GM23248 (cell line): ENCODE measurements at places on chromosomes 3 and 15. TPM values are rescaled to one million over a fixed set of nuclear protein-coding genes. Genes with fewer than 3 reads are reported as not detected.

SNTN gene
- not detected in 2 replicates for total RNA-seq

LTK gene
- not detected in 2 replicates for total RNA-seq

CA12 gene
- total RNA-seq, result 41.1 and 41.8 TPM in 2 replicates

CACNA2D3 gene
- under 0.01 and 0.43 TPM in 2 replicates for total RNA-seq

ACSBG1 gene
- total RNA-seq, result not detected in 2 replicates

TERB2 gene
- total RNA-seq, result not detected in 2 replicates

C15orf62 gene
- total RNA-seq, result not detected in 2 replicates

ZPLD1 gene
- total RNA-seq, result 0.22 TPM in 1 of 2 replicates, not detected in the other

PPP4R2 gene
- total RNA-seq, result 41.1 and 46.6 TPM in 2 replicates

LRCH3 gene
- total RNA-seq, result 20.9 and 28.7 TPM in 2 replicates

ACVR2B gene
- 0.76 TPM in 2 replicates for total RNA-seq

RASGRP1 gene
- total RNA-seq, result 1.5 and 3.0 TPM in 2 replicates

GUCA1C gene
- not detected in 2 replicates for total RNA-seq

DNA sequence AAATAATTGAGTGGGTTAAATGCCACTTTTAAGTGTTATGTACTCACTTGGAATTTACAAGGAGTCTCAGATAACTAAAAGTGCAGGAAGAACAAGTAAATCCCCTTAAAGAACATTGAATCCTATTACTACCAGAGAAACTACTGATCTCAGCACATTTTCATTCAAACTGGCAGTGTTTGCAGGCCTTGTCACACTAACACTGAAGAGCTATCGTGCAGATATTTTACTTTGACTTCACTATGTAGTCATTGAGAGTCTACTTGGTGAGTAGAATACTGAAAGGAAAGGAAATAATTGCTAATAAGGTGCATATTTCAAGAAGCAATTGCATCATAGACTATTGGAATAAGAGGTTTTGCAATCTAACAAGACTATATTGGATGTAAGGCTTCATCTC, 721.4 kb upstream of the CBLB start:
- peak; percentile 46 for DNase-seq

- no peak for DNase-seq
These were observed 344.0 kb upstream of the RARB start for GRCh38 chr3:25084016-25084415.

- DNase-seq, result no peak
These were observed 136.5 kb downstream of the TBC1D5 start for GRCh38 chr3:17605934-17606333.

DNA sequence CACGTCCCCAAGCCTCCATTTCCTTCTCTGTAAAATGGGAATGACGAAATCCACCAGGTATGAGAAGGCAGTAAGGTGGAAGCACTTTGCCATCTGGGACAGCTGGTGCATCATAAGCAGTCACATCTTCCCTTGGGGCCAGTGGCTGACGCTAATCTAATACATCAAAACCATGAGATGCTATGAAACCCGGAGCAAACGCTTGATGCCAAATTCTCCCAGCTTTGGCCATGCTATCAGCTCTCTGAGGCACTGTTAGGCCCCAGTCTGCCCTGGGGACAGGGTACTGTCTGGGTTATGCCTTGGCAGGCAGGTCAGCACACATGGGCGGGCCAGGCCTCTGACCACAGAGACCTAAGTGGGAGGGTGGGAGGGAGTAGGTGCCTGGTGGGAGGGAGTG, 66.1 kb downstream of the ADAMTS17 start:
- no peak for DNase-seq

- DNase-seq, result no peak
These were observed 78.5 kb upstream of the SNRPA1 start for GRCh38 chr15:101373577-101373976.

DNA sequence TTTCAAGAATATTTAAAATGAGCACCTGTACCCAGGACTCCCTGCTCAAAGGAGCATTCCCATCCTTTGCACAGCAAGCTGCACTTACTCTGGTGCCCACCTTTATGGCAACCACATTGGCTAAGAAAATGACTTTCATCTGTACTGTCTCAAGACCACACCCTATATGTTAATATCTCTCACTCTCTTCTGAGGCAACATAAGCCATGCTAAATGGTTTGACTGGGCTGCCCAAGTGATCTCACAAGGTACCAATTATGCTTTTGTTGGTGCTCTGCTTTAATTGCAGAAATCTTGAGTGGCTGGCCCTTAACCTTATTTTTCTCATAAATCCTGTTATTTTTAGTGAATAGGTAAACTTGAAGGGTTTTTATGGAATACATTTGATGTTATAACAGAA, 17.7 kb downstream of the RYK start:
- DNase-seq, result no peak

DNA sequence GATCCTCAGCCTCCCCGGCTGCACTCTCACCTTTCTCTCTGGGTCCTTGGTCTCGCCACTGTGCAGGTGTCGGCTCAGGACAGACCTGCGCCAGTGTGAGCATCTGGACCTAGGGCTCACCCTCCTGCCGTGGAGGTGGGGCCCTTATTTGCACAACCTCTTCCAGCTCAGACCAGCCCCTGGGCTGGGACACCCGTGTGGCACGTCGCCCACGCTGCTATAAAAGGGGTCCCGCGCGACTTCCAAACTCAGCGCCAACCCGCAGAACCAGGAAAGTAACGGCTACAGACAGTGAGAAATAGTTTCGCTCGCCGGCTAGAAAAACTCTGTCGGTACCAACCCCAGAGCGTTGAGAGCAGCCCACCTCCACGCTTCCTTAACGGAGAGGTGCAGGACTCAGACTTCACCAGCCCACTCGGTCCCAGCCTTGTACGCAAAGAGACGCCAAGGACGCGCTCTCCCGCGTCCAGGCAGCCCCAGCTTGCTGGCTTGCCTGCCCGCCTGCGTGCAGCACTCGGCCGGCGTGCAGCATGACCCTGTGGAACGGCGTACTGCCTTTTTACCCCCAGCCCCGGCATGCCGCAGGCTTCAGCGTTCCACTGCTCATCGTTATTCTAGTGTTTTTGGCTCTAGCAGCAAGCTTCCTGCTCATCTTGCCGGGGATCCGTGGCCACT, at the start of the genes DUOX2 and DUOXA2:
Gene DUOX2 (minus strand): TSS at position 97 of the 675 bp plus-strand sequence. CDS start 761 bp downstream, outside the sequence.
Gene DUOXA2 (plus strand): TSS at position 251 of the 675 bp plus-strand sequence. CDS start 280 bp downstream, at position 531.
- DNase-seq, result no peak

GRCh38 chr3:47161983-47162696, 1.8 kb downstream of the SETD2 start:
- peak; percentile 7 for DNase-seq

DNA sequence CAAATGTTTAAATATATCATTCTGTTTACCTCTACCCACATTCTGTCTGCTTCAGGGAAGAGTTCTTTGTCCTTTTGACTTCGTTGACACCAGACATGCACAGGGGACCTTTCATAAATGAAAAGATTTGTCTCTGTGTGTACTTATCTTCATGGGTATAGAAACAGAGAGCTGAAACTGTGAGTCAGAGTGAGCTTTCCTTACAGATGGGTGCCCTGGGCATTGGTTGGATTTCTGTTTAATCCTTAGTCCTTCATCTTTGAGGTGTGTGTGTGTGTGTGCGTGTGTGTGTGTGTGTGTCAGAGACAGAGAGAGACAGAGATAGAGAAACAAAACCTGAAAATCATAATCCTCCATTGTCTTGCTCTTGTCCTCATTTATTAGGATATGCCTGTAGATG, 517.4 kb downstream of the TUSC7 start:
- no peak for DNase-seq

GRCh38 chr3:57160765-57161538, 4.2 kb downstream of the IL17RD start:
- no peak for DNase-seq

GRCh38 chr3:10977892-10978510, 14.5 kb upstream of the SLC6A1 start:
- no peak for DNase-seq

DNA sequence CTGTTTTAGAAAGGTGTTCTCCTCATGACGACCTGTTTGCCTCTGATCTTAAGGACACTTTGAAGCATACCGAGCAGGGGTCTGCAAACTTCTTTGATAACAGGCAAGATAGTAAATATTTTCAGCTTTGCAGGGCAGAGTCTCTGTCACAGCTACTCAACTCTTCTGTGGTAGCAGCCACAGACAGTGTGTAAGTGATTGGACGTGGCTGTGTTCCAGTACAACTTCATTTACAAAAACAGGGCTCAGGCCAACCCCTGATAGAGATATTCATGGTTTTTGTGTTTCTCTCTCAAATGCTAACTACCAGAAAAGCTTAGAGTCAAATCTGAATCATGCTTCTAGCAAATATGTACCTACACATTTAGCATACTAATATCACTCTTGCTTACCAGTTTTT, 51.5 kb downstream of the TGFBR2 start:
- peak; percentile 50 for DNase-seq

DNA sequence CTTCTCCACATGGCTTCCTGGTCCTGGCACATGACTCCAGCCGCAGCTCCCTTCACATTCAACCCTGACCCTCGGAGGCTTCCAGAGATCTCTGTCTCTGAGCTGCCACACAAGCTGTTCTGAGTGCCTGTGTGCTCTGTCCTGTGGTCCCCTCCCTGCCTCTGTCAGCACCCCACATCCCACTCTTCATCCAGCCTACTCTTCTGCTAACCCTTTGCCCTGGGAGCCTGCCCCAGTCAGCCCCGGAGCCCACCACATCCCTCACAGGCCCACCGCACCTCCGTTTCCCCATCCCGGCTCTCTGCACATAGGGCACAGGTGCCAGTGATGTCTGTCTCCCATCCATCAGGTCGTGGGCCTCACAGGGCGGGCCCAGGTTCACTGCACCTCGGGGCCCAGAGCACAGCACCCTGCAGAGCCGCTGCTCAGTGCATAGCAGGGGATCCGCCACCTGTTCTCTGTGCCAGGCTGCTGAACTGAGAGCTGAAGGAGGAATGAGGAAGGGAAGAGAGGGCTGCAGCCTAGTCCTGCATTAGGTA, 133.6 kb downstream of the UACA start:
- no peak for DNase-seq

DNA sequence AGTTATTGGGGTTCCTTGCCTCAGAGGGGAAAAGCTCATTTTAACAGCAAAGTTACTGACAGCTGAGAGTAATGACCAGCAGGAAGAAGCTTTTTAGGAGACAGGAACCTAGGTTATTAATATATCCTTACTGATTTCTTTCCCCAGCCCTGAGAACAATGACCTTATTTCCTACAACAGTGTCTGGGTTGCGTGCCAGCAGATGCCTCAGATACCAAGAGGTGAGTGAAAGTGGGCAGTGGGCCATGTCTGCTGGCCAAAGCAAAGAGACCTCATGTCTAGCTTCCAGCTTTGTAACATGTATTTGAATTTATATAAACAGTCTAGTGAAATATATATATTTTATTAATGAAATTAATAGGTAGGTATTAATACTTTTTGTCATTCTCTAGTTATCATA, 5.0 kb downstream of the CCNDBP1 start:
- DNase-seq, result no peak

- peak; percentile 52 for DNase-seq
These were observed 6.3 kb downstream of the THBS1 start for GRCh38 chr15:39587096-39587721.

DNA sequence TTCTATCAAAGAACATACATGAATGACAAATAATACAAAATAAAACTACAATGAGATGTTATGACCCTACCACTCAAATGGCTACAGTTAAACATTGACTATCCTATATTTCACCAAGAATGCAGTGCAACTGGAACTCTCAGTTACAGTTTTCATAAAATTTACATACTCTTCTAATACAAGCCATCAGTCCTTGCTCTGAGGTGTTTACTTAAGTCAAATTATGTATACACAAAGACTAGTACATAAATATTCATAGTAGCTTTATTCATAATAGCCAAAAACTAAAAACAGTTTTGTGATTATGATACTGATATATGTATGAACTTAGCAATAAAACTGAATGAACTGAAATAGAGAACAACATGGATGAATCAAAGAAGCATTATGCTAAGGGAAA, 19.2 kb downstream of the MLF1 start:
- DNase-seq, result no peak

- DNase-seq, result no peak
These were observed 164.1 kb upstream of the STRIT1 start for GRCh38 chr3:155457591-155457990.

- no peak for DNase-seq
These were observed 9.1 kb downstream of the ST8SIA2 start for GRCh38 chr15:92402751-92403150.

DNA sequence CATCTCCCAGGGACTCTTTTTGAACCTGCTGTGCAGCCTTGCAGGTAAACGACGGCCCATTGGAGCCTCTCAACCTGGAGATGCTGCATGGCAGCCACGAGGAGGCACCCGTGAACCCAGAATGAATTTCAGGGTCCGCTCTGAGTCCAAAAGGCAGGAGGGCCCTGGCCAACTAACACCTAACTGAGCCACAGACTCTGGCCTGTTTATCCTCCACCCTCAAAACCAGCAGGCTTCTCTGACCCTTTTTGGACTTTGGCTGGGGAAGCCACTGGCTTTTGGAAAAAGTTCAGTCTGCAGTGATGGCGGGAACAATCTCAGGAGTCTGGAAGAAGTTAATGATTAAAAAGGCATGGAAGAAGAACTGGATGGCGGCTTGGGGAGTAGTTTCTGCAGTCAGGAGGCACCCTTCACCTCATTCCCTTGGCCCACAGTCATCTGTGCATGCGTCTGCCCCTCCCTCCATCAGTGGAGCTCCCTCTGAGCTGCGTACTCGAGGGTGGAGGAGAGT, 4.1 kb downstream of the PXYLP1 start:
- DNase-seq, result no peak

DNA sequence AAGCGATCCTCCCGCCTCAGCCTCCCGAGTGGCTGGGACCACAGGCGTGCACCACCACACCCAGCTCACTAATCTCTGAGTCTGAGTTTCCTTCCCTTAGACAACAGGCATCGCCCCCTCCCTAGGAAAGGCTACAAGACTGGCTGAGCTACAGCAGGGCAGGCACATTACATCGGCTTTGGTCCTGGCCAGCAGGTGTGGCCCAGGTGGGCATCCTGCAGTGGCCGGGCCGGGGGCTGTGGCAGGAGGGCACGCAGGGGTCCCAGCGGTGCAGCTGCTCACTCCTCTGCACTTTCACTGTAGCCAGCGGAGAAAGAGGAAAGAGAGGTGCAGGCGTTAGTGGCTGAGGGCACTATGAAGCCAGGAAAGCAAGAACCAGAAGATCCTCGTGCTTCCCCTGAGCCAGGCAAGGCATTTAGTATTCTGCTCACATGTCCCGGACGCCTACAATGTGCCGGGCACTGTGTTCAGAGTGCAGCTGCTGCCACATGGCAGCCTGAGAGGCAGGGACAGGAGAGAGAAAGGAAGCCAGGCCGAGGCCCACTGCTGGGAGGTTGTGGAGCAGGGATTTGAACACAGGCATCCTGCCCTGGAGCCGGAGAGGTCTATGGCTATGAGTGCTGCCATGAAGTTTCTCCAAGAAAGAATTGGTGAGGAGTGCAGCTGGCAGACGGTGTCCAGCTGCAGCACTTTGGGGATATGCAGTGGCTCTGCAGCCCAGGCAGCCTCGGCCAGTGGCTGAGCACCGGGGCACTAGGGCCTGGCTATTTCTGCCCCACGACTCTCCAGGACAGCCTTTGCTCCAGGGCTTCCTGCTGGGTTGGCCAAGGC, 22.3 kb downstream of the GRIP2 start:
- DNase-seq, result no peak

GRCh38 chr15:45402955-45403877, 24.9 kb upstream of the GATM start:
- DNase-seq, result peak; percentile 80

DNA sequence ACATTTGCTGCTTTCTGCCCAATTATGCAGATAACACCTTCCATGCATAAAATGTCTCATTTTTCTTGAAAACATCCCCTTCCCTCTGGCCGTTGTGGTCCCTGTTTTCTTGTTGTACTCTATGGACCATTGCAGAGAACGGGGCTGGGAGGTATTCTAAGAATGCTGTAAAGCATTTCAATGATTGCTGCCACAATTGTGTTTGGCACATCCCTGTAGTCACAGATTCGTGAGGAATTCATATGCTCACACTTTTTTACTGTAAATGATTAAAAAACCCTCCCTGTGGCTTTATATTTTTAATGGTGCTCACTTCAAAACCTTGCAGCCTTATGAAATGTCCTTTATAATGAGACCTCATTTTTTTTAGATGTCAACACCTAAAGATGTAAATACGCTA, 207.2 kb upstream of the GBE1 start:
- DNase-seq, result no peak
